ENCODE measurements at places on chromosomes 2 and 18.

DNA sequence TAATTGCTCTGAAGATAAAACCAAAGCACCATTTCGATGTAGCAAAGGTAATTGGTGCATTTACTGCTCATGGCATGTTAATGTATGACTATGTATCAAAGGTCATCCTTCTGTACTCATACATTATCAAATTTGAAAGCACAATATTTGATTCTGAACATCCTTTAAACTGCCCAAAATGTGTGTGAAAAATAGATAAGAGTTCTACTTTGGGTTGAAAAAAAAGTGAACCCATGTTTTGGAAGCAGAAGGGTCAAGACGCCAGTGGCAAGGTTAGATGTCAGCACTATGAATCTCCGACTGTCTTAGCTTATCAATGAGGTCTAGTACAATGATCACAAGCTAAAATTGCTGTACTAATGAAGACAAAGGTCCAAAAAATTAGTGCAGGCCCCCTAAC is 83.1 kb downstream of the LNPK start:
- DNase-seq, result no peak

DNA sequence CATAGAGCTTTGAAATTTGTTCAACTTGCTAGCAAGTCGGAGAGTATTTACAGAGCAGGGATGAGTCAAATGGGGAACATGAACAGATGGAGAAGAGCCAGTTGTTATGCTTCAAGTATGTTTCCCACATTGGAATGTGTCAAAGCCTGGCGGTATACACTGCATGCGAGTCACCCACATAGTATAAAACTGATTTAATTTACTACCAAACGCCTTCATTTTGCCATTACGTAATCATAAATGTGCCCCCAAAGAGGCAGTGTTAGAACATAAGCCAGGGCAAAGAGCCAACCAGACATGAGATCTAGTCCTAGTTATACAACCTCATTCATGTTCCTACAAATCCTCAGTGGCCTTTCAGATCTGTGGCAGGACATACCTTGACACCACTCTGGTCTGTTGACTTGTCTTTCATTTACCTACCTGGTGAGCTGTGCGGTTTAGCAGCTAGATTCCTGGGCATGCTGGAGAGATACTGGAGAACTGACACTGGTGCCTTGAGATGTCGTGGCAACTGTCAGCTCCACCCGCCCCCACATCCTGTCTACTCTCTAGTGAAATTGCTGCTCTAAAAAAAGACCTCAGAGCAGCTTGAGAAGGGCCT is 21.7 kb upstream of the NRP2 start:
- DNase-seq, result no peak

DNA sequence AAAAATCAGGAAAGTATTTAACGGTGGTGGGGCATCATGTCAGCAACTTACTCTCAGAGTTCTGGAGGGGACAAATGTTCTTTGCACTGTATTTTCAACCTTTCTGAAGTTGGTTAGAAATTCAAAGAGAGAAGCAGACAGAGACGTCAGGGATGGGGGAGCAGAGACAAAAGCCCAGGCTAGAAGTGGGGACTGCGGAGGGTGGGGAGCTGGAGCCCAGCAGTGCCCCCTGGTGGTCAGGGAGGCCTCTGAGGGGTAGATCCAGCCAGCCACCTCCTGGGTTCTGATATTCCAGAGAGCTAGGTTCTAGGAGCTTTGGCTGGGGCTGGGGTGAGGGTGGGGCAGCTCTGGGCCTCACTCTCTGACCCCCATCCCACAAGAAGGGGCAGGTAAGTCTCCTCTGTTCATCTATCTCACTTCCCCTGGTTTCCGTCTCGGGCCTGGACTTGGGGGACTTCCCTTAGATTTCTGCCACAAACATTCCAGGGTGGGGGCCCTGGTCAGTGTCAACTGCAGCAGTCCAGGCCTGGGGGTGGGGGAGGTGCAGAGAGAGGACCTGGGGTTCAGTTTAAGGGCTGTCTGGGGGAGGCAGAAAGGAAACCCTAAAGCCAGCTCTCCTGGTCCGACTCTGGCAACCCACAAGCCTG is 8.9 kb downstream of the TNS1 start:
- no peak for DNase-seq

GRCh38 chr2:229163893-229164292 is 107.2 kb downstream of the PID1 start:
- no peak for DNase-seq

GRCh38 chr2:2599441-2599840 is 268.4 kb upstream of the MYT1L start:
- DNase-seq, result no peak

DNA sequence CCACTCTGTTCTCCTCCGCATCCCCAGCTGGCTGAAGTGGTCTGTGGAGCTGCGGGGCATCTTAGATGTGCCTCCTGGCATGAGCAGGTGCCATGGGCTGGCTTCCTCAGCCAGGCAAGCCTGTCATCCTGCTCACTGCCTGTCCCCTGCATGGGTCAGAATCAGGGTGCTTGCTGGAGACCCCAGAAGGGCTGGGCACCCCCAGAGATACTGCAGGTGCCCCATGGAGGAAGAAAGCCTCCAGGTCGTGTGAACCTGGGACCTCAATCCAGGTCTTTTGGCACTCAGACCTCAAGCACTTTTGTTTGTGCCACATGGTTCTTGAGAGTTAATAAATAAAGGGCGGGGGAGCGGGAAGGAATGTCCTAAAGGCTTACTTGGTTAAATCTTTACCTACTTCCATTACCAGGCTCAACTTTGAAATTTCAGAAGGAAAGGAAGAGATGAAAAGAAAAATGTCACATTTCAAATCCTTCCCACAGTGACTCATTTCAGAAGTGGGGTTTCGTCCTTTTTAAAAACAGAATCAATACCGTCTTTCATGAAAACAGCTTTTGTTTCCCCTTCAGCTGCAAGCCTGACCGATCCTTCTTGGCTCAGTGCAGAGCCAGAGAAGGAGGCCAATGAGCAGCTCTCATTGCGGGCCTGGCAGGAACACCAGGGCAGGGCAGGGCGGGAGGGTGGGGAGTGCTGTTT is 69.9 kb downstream of the RHOB start:
- no peak for DNase-seq

DNA sequence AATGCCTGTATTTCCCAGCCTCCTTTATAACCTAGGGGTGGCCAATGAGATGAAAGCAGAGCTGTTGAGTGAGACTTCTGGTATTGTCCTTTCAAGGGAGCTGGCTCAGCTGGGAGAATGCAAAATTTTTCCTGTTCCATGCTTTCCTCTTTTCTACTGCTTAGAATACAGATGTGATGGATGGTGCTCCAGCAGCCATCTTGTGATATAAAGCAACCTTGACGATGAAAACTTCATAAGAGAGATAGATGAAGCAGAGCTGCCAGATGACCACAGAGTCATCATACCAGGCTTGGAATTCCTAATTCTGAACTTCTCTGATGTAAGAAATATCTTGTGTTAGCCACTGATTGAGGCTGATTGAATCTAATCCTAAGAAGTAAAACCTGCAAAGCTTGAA is 11.9 kb upstream of the INHBB start:
- DNase-seq, result no peak

- no peak for DNase-seq
Measured at GRCh38 chr2:161170958-161171932, 11.0 kb downstream of the TANK start.

DNA sequence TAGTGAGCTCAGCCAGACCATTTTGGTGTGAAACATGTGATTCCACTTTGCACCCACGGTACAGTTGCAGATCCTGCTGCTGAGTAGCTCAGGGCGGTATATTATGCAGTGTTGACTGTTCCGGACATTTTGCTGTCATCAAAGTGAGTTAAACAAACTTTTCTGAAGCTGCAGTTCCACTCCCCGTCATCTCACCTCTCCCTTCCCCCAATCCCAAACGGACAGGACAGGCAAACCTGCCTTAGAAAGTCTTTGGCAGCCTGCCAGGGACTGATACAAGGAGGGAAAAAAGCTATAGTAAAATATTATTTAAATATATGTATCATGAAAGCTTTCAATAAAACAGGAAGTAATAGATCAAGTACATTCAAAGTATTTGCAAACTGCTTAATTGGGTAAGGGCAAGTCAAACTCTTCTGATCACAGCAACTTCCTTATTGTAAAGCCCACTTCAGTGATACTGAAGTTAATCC is 35.5 kb upstream of the SP5 start:
- DNase-seq, result no peak

- DNase-seq, result peak; percentile 4
Measured at GRCh38 chr2:53188851-53189510, 578.6 kb upstream of the CHAC2 start.

- DNase-seq, result no peak
Measured at GRCh38 chr2:88398180-88398579, 54.3 kb downstream of the FOXI3 start.

DNA sequence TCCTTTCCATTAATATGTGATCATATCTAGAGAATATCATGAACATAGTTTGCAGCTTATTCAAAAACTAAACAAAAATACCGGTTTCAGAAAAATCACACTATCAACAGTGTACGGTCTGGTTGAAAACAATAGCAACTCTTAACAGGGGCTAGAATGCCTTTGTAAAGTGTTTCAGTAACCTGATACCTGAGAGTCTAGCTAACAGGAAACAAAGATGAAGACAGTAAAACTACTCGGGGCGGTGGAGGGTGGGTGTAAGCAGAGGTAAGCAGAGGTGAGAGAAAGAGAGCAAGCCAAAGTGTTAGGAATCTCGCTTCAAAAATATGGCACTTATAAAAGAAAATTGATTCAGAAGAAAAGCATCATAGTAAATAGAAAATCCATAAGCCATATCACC is 109.0 kb upstream of the RGPD4 start:
- no peak for DNase-seq

- no peak for DNase-seq
Measured at GRCh38 chr2:146392186-146392585, 1452.6 kb upstream of the ACVR2A start.

DNA sequence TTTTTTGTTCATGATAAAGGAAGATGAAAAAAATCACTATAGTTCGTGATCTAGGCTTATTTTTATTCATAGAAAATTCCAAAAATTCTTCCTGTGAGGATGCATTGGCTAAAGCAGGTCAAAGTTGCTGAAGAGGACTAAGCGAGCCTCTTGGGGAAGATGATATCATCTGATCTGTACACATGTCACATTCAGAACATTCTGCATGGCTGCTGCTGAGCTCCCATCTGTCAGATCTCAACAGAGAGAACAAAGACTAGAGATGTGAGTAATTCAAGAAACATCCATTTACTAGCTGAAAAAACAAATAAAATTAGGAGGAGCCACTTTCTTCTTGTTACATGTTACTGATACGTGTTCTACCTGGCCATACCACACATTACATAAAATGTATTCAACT is 518.6 kb upstream of the FSIP2 start:
- no peak for DNase-seq

DNA sequence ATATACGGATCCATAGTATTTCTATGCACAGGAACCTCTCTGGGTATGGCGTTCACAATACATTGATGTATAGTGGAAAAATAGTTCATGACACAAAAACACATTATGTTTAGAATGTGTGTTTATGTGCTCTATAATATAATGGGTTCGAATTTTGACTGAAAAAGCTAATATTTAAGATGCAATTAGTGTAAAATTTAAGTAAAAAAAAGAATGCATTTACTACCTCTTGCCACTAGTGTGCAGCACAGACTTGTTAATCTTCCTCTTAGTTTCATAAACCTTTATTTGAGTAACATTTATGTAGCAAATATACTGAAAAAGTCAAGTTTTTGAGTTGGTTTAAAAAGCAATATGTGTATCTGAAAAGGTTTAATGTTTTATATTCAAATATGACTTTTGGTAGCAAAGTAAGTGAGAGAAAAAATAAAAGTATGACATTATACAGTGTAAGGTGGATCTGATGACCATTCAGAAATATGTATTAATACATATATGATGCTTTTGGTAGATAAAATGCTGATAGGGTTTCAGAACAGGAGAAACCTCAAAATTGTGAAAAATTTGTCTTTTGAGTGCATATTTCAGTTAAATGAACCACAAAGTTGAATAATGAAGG is 49.4 kb downstream of the CCDC102B start:
- DNase-seq, result peak; percentile 61

GRCh38 chr18:65815506-65815905 is 64.7 kb downstream of the CDH7 start:
- no peak for DNase-seq

GRCh38 chr18:74525741-74526140 is 8.6 kb upstream of the CNDP1 start:
- no peak for DNase-seq

DNA sequence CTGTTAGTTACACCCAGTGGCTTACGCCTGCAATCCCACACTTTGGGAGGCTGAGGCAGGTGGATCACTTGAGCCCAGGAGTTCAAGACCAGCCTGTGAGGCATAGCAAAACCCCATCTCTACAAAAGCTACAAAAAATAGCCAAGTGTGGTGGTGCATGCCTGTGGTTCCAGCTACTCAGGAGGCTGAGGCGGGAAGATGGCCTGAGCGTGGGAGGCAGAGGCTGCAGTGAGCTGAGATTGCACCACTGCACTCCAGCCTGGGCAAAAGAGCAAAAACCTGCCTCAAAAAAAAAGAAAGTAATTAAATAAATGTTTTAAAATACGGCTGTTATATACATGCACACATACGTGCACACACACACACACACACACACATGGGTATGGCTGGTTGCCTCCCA is 194.8 kb downstream of the HDAC4 start:
- DNase-seq, result no peak

DNA sequence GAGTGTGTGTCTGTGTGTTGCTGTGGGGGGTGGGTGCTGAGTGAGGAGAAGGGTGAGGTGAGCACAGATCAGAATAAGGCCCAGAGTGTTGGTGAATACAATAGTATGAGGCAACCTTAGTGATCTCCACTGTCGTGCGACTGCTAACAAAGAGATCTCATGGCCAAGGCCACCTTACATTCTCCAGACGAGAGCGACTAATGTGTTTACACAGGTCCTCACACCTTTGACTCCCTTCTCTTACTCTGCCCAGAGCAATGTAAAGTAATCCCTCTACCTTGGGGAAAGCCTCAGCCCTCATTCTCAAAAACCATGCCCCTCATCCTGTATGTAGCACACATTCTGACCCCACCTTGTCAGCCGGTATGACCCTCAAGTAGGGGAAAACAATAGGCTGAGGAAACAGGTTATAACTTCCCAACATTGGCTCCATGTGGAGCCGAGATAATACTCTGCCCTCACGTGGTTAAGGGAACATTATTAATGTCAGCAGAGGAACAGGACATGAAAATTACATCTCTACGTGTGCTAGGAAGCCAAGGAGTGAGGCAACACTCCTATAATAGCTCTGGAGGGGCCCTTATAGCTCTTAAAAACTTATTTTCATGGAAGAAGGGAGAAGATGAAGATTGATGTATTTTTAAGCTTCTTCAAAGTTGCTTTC is 323.0 kb upstream of the NT5C1B start:
- no peak for DNase-seq
